ENCODE measurements at places on chromosomes 2 and 18.

DNA sequence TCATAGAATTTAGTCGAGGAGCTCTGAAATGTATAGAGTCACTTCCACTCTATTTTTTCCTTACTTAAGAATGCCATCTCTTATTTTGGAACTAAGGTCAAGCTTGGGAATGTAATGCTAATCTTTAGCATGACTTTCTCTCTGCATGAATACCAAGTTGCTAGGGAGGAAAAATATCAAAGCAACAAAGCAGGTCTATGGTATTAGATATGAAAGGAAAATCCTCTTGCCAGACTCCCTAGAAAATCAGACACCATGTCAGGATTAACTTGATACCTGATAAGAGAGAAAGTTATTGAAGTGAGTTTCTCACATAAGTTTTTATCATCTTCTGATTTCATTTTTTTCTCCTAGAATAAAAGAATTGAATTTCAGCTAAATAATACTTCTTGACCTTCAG, 341.7 kb upstream of the ZNF804A start:
- H3K36me3 ChIP-seq, result no peaks in the 10 kb centered on the region
- DNase-seq, result no peak
- no peak overlapping the region for H3K27ac ChIP-seq

GRCh38 chr2:135555311-135555710, 24.0 kb downstream of the R3HDM1 start:
- no peak overlapping the region for H3K27ac ChIP-seq
- no peaks in the 10 kb centered on the region for H3K36me3 ChIP-seq
- H3K4me3 ChIP-seq, result no peak overlapping the region
- no peaks in the 10 kb centered on the region for H3K27me3 ChIP-seq
- H3K4me1 ChIP-seq, result no peaks in the 10 kb centered on the region

DNA sequence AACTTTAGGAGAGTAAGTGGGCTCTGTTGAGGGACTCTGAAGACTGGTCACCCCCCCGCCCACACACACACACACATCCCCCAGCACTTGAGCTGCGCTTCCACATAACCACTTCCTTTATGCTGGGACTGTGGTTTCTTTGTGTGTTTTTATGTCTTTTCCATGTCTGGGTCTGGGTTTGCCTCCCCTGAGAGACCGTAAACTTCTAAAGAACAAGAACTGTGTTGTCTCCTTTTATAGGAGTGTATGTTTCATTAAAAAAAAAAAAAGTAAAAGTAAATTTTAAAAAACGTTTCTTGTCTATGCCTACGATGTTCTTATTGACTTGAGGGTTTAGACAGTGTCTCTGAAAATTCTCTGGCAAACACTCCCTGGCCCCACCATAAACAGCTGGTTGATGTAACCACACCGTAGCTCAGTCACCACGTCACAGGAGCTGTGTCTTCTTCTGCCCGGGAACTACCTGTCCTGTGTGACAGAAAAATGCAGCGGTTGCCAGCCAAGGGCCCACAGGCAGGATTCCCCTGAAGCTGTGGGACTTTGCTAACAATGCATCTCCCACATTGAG, 68.0 kb downstream of the KLHL29 start:
- no peaks in the 10 kb centered on the region for H3K27me3 ChIP-seq
- H3K36me3 ChIP-seq, result no peaks in the 10 kb centered on the region
- H3K4me1 ChIP-seq, result peaks cover 3% of the 10 kb centered on the region
- no peak for DNase-seq
- no peak overlapping the region for H3K4me3 ChIP-seq
- H3K27ac ChIP-seq, result peak overlapping the region; percentile 44

DNA sequence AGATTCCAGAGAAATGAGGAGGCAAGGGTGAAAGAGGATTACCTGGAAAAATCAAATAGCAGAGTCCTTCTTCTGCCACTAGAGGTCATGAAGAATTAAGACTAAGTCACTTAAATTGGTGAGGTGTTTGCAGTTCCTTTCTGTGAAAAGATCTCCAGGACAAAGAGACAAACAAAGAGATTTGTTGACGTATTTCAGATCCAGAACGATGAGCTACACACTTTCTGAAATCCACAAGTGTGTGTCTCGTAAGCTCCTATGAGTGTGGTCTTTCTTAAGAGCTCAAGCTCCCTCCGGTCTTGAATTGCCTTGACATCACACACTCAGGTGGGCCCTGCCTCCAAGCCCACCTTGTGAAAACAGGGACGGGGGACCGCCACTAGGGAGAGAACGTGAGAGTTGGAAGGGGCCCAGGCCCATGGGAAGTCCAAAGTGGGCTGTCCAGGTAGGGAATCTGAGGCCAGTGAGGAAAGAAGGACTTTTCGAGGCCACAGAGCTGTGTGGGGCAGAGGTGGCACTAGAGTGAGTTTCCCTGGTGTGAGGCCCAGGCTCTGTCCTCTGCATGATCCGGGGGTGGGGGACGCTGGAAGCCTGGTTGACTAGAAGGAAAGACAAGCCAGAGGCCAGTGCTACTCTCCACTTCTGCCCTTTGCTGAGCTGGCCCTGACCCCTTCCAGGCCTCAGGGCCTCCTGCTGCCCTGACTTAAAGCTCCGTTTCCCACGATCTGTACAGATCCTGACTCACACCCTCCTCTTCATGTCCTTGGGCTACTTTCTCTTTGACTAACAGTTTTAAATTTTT, 168.1 kb upstream of the NCK2 start:
- peak overlapping the region; percentile 36 for H3K4me3 ChIP-seq
- peaks cover 16% of the 10 kb centered on the region for H3K4me1 ChIP-seq
- no peaks in the 10 kb centered on the region for H3K36me3 ChIP-seq
- H3K27me3 ChIP-seq, result no peaks in the 10 kb centered on the region
- no peak for DNase-seq

DNA sequence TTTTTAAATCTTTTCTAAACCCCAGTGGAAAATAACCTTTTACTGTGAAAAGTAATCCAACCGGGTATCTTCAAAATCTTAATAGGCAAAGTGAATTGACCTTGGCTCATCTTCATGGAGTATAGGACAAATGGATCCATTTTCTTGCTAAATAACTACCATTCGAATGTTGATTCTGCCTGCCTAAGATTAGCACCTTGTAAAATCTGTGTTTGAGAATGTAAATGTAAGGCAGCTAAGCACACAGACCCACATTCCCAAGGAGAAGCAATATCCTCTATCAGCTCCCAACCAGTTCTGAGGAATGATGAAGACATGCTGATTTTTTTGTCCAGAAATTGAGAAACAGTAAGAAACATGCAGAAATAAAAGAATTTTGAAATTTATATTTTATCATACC, 509.8 kb upstream of the SMIM21 start:
- H3K4me3 ChIP-seq, result no peak overlapping the region
- H3K27ac ChIP-seq, result no peak overlapping the region
- H3K4me1 ChIP-seq, result no peaks in the 10 kb centered on the region
- no peaks in the 10 kb centered on the region for H3K27me3 ChIP-seq
- H3K36me3 ChIP-seq, result no peaks in the 10 kb centered on the region

DNA sequence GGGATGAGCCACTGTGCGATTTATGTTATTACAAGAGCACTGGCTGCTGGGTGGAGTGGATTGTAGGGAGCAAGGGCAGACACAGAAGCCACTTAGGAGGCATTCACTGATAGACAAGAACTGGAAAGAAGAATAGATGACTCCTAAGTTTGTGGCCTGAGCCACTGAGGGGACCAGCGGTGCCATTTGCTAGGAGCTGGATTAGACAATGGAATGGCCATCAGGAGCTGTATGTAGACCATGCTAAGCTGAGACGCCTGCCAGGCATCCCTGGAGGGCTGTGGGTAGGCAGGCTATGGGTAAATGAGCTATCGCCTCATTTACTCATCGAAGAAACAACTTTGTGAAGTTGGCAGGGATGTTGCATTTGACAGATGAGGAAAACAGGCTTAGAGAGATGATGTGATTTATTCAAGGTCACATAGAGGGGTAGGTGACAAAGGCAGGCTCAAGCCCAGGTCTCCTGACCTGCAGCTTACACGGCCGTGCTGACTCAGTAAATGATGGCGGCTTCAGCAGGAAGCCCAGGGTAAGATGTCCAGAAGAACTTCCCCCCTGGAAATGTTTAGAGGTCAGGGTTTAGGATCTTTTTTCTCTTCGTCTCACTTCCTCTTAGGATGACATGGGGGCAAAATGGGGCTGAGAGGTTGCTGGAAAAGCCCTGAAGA, 2.8 kb downstream of the MFSD2B start:
- no peak overlapping the region for H3K4me3 ChIP-seq
- peaks cover 13% of the 10 kb centered on the region for H3K4me1 ChIP-seq
- peaks cover 31% of the 10 kb centered on the region for H3K27me3 ChIP-seq
- H3K36me3 ChIP-seq, result no peaks in the 10 kb centered on the region

DNA sequence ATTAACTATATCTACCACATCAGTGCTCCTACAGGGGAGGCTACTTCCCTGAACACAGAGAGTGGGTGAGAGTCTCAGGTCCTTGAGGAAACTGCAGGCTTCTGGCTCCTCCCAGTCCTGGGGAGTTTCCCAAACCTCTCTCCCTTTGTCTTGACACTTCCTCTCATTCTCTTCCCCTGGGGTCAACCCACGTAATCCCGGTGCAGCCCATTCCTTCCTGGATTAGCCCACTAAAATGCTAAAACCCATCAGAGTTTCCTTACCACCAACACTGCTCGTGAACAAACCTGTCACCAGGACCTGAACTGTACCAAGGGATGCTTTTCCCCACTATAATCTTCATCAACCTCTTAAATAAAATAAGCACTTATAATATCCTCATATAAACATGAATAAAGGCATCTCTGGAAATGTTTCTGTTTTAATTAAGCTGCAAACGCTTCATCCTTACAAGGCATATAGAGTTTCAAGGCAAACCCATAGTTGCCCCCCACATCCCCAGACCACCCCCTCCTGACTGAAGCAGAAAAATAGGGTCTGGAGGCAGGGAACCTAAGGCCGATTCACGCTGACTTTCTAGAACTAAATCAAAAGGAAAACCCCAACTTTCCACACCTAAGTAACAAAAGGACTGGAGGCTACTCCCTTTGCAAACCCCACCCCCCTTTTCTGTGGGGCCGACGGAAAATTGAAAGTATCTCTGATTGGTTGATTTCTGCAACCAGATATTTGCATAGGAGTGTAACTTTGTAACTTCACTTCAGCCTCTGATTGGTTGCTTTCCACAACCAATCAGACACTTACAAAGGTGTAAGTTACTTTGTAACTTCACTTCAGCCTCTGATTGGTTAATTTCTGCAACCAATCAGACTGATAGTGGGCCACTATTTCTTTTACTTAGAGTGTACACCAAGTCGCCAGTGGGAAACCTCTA, 19.0 kb downstream of the TMSB10 start:
- peaks cover 50% of the 10 kb centered on the region for H3K4me1 ChIP-seq
- DNase-seq, result no peak
- no peak overlapping the region for H3K4me3 ChIP-seq

DNA sequence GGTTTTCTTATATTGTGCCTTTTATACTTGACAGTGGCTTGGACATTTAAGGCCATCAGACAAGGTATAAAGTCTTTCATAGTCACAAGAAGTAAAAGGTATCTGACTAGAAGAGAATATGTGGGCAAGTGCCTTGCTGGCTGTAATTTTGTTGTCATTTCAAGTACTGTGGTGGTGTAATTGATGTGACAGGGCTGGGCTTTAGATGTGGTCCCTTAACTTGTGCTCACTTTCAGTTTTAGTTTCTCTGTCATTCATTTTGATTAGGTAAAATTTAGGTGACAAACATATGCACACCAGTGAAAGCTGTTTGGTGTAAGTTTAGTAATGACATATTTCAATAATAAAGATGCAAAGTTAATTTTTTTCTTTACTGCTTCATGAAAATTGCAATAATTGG, 31.2 kb upstream of the TBR1 start:
- no peaks in the 10 kb centered on the region for H3K36me3 ChIP-seq
- no peak overlapping the region for H3K4me3 ChIP-seq
- no peaks in the 10 kb centered on the region for H3K4me1 ChIP-seq
- H3K27me3 ChIP-seq, result no peaks in the 10 kb centered on the region
- no peak overlapping the region for H3K27ac ChIP-seq

- H3K27ac ChIP-seq, result no peak overlapping the region
- H3K4me1 ChIP-seq, result no peaks in the 10 kb centered on the region
- H3K36me3 ChIP-seq, result no peaks in the 10 kb centered on the region
- no peak for DNase-seq
Observed at GRCh38 chr18:2687390-2688001, 32.0 kb downstream of the SMCHD1 start.

DNA sequence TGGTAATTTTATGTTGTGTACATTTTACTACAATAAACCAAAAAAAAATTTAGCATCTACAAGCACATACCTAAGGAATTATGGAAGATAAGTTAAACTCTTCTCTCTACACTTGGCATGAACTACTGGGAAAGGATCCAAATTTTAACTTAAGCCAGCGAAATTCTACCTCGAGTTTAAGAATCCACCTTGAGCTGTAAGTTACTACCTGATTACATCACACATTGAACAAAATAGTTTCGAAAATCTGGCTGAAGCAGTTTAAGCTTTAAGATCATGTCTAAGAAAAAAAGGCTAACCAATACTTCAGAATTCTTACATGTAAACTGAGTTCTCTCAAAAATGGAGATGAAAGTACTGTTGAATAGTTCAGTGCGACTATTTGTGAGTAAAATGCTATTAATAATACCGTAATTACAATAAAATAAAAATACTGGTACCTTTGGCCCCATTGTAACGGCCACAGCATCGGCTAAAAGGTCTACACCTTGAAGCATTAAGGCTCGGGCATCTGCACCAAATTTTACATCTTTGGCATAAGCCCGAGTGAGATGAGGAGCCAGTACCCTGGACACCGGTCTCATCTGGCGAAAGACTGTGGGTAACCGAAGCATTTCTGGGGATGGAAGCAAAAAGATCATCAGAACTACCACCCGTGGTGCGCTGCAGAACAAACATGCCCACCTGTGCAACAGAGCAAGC, 1.3 kb downstream of the HSPD1 start:
- peaks cover 15% of the 10 kb centered on the region for H3K36me3 ChIP-seq
- peak overlapping the region; percentile 96 for H3K27ac ChIP-seq
- H3K4me1 ChIP-seq, result peaks cover 61% of the 10 kb centered on the region
- H3K4me3 ChIP-seq, result peak overlapping the region; percentile 87
- no peaks in the 10 kb centered on the region for H3K27me3 ChIP-seq
- DNase-seq, result no peak

- H3K27me3 ChIP-seq, result no peaks in the 10 kb centered on the region
- no peak overlapping the region for H3K27ac ChIP-seq
- H3K4me3 ChIP-seq, result no peak overlapping the region
- no peaks in the 10 kb centered on the region for H3K36me3 ChIP-seq
- H3K4me1 ChIP-seq, result peaks cover 6% of the 10 kb centered on the region
Observed at GRCh38 chr18:58996131-58996641, 131.5 kb downstream of the ZNF532 start.

- no peaks in the 10 kb centered on the region for H3K27me3 ChIP-seq
- peaks cover 36% of the 10 kb centered on the region for H3K4me1 ChIP-seq
- peaks cover 10% of the 10 kb centered on the region for H3K36me3 ChIP-seq
- H3K27ac ChIP-seq, result no peak overlapping the region
- DNase-seq, result no peak
Observed at GRCh38 chr2:238260883-238261282, 21.0 kb upstream of the HES6 start.
